ENCODE measurements at places on chromosomes 1 and 21. TPM values are rescaled to one million over a fixed set of nuclear protein-coding genes. Genes with fewer than 3 reads are reported as not detected.
A peak's percentile ranks its signal among the peaks of the same experiment; 100 is the strongest.

- DNase-seq, result no peak
Observed at GRCh38 chr1:18249631-18250030, 142.0 kb downstream of the IGSF21 start.

Gene APP
- total RNA-seq, result 573 TPM

- DNase-seq, result no peak
Observed at GRCh38 chr1:39754906-39755504, 16.1 kb downstream of the OXCT2 start.

DNA sequence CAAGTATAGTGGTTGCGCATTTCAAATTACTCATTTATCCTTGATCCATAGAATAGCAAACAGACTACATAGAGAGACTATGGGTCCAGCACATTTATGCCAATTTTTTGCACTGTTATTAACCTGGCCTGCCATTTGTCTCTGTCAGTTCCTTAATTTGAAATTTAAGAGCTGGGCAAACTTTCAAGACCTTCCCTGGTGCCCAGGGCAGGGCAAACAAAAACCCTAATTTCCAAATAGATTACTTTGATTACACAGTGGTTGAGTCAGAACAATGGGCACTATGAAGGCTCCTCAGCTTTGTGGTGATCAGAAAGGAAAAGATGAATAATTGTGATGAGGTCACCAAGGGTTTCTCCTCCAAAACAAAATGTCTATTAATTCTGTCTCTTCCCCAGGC is 80.6 kb downstream of the TNFSF18 start:
- DNase-seq, result no peak

- no peak for DNase-seq
Observed at GRCh38 chr1:165485716-165486115, 40.8 kb upstream of the RXRG start.

- no peak for DNase-seq
Observed at GRCh38 chr1:168141871-168142385, 5.2 kb upstream of the GPR161 start.

Gene SLX9
- total RNA-seq, result 20.9 TPM

DNA sequence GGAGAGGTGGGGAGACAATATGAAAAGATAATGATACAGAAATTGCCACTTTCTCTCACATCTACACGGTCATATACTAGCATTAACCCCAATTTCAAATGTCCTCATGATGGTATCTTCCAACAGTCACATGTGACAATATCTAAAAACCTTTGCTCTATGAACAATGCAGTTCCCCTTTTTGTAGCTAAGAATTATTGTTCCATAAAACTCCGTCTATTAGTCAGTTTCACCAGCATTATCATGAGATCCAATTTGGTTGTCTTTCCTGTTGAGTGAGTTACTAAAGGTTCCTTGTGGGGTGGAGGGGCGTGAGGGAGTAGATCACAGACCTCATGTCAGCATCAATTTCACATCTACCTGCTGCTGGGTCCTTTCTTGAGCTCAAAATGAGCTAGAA is 1.7 kb downstream of the TIAM1 start:
- no peak for DNase-seq

- DNase-seq, result no peak
Observed at GRCh38 chr1:216434232-216434631, 11.0 kb upstream of the USH2A start.

DNA sequence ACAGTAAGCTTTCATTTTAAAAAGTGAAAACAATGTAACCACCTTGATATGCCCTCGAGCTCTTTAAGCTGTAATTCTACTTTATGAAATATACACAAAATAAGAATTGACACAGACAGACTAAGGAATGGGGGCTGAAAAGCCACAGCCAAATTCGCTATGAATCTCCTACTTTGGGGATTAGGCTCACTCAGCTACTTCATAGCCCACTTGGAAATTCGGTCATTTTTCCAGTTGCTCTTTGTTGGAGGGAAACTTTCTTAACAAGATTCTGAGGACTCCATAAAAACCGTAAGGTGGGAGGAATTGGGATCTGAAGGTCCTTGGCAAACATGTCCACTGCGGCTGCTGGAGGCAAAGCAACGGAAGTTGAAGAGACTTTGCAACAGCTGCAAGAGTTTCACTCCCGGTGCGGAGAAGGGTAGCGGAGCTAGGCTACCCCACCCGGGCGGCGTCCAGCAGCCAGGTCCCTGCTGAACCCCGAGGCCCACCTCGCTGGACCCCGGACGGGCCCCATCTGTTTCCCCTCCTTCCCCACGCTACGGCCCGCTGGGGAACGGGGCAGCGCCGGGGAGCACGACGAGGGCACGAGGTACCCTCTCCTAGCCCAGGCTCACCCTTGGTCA is 634 bp downstream of the MYCBP start:
- DNase-seq, result no peak

GRCh38 chr1:1066403-1067283 is 7.5 kb downstream of the RNF223 start:
- no peak for DNase-seq

GRCh38 chr1:186888367-186888766 is 59.6 kb downstream of the PLA2G4A start:
- DNase-seq, result no peak

- DNase-seq, result no peak
Observed at GRCh38 chr1:181111559-181111958, 23.1 kb downstream of the IER5 start.

- no peak for DNase-seq
Observed at GRCh38 chr1:222643606-222643937, 25.7 kb downstream of the MIA3 start.

DNA sequence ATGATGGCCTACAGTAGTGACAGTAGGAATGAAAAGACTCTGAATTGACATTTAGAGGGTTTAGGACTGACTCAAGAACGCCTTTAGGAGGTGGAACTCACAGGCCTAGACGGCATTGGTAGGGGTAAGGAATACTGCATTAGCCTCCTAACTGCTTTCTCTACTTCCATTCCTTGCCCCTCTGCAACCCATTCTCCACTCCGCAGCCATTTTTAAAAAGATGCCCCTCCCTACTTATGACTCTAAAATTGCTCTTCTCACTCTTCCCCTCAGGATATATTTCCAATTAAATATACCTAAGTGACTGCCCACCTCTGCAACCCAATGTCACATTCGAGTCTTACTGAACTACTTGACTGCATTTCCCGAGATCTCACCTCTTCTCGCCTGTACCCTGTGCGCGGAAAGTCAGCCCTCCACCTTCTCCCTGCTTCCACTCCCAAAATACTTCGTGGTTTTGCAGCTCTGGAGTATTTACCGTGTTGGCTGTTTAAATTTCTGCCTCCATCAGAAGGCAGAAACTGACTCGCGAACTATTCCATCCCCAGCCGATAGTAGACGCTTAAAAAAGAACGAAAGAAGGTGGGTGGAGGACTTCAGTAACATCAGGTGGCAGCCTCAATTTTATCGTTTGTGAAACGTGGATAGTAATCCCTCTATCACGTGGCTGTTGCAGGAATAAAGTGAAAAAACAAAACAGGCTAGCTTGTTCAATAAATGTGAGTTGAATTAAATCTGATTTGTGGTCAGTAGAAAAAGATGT is 1.1 kb upstream of the YBX1 start:
- DNase-seq, result peak; percentile 28

Data from mucosa of descending colon (tissue), 3 donors.